ENCODE measurements at places on chromosomes 4 and X. TPM values are rescaled to one million over a fixed set of nuclear protein-coding genes. Genes with fewer than 3 reads are reported as not detected.
A peak's percentile ranks its signal among the peaks of the same experiment; 100 is the strongest.

The GRXCR1 gene
- total RNA-seq = not detected

The SHROOM2 gene
- 2.7 TPM for total RNA-seq

The ACE2 gene
- total RNA-seq = 4.5 TPM

The HSPA4L gene
- 10.5 TPM for total RNA-seq

The SLC39A8 gene
- 92.3 TPM for total RNA-seq

- DNase-seq = no peak
Observed at GRCh38 chr4:53960843-53961242, 103.6 kb downstream of the CHIC2 start.

DNA sequence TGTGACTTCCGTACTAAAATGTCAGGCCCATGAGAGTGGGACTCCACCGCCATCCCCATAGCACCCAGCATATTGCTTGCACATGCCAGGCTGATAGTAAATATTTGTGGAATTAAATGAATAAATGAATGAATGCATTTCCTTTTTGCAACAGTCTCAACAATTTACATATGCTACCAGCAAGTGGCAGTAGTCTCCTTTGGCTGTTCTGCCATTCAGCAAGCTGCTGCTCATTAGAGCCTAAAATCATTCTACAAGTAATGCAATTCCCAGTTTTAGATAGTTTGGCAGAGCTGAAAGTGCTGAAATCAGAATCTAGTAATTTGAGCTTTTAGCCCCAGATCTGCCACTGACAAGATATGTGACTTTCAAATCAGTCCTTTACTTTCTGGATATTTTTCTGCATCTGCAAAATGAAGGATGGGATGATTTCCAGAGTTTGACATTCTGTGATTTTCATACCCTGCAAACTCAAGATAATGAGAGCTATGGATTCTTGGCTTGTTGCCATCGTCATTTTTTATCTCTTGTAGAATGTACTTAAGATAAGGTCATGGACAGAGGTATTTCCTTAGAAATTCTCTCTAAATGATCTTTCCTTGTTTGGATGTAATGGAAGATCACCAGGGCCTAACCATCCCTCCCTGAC lies 35.7 kb upstream of the INTS6L start:
- no peak for DNase-seq

GRCh38 chrX:138026211-138026610 lies 460.3 kb downstream of the ZIC3 start:
- DNase-seq = no peak

DNA sequence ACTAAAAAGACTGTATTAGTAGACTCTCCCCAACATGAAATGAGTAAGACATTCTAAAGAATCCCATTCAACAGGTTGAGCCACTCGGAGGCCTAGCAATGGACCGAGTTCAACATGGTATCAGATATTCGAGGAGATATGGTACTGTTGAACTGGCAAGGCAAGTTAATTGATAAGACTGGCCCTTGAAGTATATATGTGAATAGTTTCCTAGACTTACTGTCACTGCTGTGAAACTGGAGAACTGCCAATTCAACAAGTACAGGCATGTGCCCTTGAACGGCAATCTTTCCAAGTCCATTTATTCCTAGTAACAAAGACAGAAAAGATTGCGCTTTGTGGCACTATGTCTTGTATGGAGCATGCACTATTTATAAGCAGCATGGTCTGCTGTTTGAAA lies 24.4 kb downstream of the FAT1 start:
- DNase-seq = no peak

GRCh38 chr4:3291969-3292570 lies 751 bp upstream of the RGS12 start:
- peak; percentile 88 for DNase-seq

DNA sequence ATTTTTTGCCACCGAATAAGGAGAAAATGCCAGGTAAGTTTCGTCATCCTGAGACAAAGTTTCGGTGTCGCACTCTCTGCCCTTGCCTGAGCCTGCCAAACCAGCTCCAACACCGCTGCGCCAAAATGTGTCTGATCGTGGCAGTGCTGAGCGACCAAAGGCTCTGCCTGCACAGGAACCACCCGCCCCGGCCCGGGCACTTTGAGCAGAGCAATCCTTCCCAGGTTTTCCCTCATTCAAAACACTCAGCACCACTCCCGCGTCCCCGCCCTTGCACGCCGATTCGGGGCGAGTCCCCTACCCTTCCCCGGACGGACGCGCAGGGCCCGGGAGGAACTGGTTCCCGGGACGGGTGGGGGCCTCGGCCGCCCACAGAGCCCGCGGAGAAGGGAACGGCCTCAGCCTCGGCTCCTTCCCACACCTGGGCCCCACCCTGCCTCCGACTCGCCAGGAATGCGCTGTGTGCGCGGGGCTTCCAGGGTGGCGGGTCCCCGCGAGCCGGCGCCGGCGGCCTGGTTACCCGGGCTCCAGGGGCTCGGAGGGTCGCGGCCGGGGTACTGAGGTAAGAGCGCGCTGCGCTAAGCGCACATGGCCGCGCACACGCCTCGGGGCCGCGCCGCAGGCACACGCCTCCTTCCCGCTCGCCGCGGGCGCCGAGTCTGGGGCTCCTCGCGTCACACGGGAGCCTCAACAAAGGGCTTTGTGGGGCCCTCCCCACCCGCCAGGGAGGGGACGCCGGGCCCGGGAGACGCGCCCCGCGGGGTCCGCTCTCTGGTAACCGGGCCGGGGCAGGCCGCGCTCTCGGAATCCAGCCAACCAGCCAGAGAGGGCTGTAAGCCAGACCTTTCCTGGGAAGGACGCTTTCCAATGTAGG lies at the start of gene C4orf36:
Gene C4orf36 (minus strand): TSS at position 661 of the 874 bp plus-strand sequence. CDS start 902 bp downstream, outside the sequence.
- peak; percentile 78 for DNase-seq

- no peak for DNase-seq
Observed at GRCh38 chrX:100995469-100995868, 26.0 kb downstream of the ARL13A start.

DNA sequence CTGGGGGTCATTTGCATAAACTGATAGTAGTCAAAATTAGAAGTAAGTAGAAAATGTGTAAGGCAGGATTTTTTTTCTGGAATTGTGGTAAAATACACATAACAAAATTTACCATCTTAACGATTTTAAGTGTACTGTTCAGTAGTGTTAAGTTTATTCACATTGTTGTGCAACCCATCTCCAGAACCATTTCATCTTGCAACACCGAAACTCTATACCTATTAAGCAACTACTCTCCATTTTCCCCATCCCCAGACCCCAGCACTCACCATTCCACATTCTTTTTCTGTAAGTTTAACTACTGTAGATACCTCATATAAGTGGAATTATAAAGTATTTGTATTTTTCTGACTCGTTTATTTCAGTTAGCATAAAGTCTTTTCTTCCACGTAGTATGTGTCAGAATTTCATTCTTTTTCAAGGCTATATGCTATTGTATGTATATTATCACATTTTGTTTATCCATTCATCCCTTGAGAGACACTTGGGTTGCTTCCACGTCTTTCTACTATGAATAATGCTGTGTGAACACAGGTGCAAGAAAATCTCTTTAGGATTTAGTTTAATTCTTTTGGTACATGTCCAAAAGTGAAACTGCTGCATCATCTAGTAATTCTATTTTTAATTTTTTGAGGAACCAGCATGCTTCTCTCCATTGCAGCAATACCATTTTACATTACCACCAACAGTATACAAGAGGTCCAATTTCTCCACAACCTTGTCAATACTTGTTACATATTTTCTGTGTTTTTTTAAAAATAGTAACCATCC lies 39.1 kb upstream of the NSUN7 start:
- DNase-seq = no peak

DNA sequence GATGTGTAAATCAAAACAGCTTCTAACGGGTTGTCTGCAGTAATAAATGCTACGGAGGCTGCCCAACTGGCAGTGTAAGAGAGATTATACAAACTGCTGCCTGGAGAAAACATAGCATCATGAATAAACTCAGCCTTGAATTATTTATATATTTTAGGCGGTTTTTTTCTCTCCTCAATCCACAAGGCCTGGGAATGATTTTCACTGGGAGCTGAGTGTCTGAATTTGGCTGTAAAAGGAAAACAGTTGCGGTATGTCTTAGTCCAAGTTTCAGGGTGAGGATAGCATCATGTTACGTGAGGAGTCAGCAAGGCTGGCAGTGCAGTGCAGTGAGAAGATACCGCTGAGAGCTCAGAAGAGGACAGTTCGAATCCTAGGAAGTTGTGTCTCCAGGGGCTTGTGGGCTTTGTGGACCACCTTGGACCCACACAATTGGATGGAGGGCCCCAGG lies 291.5 kb upstream of the BOD1L1 start:
- DNase-seq = peak; percentile 42

DNA sequence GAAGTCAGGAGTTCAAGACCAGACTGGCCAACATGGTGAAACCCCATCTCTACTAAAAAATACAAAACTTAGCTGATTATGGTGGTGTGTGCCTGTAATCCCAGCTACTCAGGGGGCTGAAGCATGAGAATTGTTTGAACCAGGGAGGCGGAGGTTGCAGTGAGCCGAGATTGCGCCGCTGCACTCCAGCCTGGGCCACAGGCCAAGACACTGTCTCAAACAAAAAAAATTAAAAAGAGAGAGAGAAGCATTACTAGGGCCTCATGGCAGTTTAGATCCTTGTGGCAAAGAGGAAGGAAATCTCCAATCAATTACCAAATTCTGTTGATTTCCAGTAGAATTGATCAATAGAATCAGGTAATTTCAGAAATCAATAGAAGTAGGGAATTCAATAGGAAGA lies 16.8 kb upstream of the SLC34A2 start:
- peak; percentile 45 for DNase-seq

DNA sequence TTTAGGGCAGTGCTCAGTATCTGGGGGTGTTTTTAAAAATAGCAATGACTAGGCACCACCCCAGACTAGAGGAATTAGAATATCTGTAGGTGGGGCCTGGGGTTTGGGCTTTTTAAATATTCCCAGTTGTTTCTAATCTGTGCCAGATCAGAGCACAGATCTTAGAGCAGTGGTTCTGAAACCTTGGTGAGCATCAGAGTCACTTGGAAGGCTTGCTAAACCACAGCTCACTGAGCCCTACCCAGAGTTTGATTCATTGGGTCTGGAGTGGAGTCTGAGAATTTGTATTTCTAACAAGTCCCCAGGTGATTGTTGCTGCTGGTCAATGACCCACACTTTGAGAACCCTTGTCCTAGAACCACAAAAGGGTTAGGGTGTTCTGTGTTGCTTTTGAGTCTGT lies 16.7 kb downstream of the HADH start:
- DNase-seq = no peak

DNA sequence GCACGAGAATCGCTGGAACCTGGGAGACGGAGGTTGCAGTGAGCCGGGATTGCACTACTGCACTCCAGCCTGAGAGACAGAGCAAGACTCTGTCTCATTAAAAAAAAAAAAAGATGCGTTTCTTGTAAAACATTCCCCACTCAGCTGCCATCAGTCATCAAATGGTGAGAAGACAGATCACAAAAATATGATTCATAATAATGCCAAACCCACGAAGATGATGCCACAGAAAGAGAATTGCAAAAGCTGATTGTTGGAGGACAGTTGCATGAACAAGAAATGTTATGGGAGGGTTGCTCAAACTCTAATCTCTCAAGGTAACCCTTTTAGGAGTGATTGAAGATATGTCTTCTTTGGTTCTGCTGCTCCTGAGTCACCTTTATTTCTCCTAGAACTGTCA lies 21.4 kb upstream of the SMIM14 start:
- no peak for DNase-seq

- no peak for DNase-seq
Observed at GRCh38 chr4:126738926-126739325, 893.8 kb upstream of the INTU start.

DNA sequence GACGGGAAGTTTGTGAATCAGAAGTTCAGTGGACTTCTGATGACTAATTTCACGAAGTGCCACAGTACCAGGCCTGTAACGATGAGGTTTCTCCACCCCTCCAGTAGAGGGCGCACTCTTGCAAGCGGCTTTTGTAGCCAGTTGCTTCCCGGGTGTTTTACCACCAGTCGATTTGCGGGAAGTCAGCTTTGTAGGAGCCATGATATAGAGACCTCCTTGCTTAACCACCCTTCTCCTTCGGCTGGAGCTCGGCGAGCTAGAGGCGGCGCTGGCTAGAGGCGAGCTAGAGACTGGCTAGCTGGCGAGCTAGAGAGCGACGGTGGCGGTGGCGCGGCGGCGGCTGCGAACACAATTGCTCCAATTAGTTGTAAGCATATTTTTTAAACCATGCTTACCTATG lies 72.0 kb downstream of the IL1RAPL1 start:
- DNase-seq = peak; percentile 27

- no peak for DNase-seq
Observed at GRCh38 chr4:183422962-183423631, 21.3 kb upstream of the CDKN2AIP start.

- no peak for DNase-seq
Observed at GRCh38 chrX:86369847-86370630, 221.8 kb downstream of the DACH2 start.

GRCh38 chr4:89164400-89164799 lies 53.1 kb downstream of the TIGD2 start:
- DNase-seq = no peak
